A549 treated with Hydrocortisone at 1 μM for 4 hours (cell line): ENCODE measurements at places on chromosomes 6 and 20. TPM values are rescaled to one million over a fixed set of nuclear protein-coding genes. Genes with fewer than 3 reads are reported as not detected.

SPDEF gene
- 1.4 to 2.0 TPM (median 1.9 TPM) in 5 replicates for total RNA-seq

ESR1 gene
- not detected in 5 replicates for total RNA-seq

DNAH8 gene
- total RNA-seq = not detected in 5 replicates

PSORS1C2 gene
- total RNA-seq = 0.09 TPM in 1 of 5 replicates, not detected in the others

STX11 gene
- 1.9 to 2.7 TPM (median 2.2 TPM) in 5 replicates for total RNA-seq

KCNB1 gene
- total RNA-seq = 2.6 to 3.9 TPM (median 3.1 TPM) in 5 replicates

GINS1 gene
- total RNA-seq = 29.1 to 38.4 TPM (median 36.5 TPM) in 5 replicates

TGM2 gene
- total RNA-seq = 336 to 542 TPM (median 501 TPM) in 5 replicates

CRISP3 gene
- total RNA-seq = not detected in 5 replicates

CAGE1 gene
- not detected in 5 replicates for total RNA-seq

SMIM8 gene
- 2.0 to 3.7 TPM (median 3.1 TPM) in 5 replicates for total RNA-seq

DCDC2 gene
- 1.9 to 3.7 TPM (median 2.7 TPM) in 5 replicates for total RNA-seq

BACH2 gene
- 0.53 to 1.6 TPM (median 0.70 TPM) in 5 replicates for total RNA-seq

MUC21 gene
- 0.02 TPM in 1 of 5 replicates, not detected in the others for total RNA-seq

ERVFRD-1 gene
- not detected in 5 replicates for total RNA-seq

TULP4 gene
- total RNA-seq = 3.9 to 11.3 TPM (median 6.3 TPM) in 5 replicates

TCF21 gene
- 0.02 to 0.10 TPM (median 0.03 TPM) in 5 replicates for total RNA-seq

ATP9A gene
- 12.2 to 19.7 TPM (median 15.6 TPM) in 5 replicates for total RNA-seq

PGM3 gene
- 24.4 to 33.3 TPM (median 25.7 TPM) in 5 replicates for total RNA-seq

FAM83C gene
- 0.06 to 0.16 TPM (median 0.13 TPM) in 5 replicates for total RNA-seq

L3MBTL3 gene
- 2.1 to 3.9 TPM (median 3.0 TPM) in 5 replicates for total RNA-seq

LY6G6D gene
- not detected in 5 replicates for total RNA-seq

CTCFL gene
- 0.02 TPM in 1 of 5 replicates, not detected in the others for total RNA-seq

C6orf141 gene
- total RNA-seq = 7.8 to 10.1 TPM (median 9.2 TPM) in 5 replicates

RHAG gene
- not detected in 5 replicates for total RNA-seq

PAX1 gene
- not detected in 5 replicates for total RNA-seq

PDYN gene
- not detected in 5 replicates for total RNA-seq
